Suppressor macrophage treated with lipopolysaccharide for 4 hours (primary cell): ENCODE measurements at places on chromosomes 11 and 22.

- DNase-seq = peak; percentile 93
Observed at GRCh38 chr22:36156515-36157419, 3.8 kb downstream of the APOL3 start.

GRCh38 chr22:17164392-17165024 lies 5.4 kb upstream of the HDHD5 start:
- DNase-seq = no peak

DNA sequence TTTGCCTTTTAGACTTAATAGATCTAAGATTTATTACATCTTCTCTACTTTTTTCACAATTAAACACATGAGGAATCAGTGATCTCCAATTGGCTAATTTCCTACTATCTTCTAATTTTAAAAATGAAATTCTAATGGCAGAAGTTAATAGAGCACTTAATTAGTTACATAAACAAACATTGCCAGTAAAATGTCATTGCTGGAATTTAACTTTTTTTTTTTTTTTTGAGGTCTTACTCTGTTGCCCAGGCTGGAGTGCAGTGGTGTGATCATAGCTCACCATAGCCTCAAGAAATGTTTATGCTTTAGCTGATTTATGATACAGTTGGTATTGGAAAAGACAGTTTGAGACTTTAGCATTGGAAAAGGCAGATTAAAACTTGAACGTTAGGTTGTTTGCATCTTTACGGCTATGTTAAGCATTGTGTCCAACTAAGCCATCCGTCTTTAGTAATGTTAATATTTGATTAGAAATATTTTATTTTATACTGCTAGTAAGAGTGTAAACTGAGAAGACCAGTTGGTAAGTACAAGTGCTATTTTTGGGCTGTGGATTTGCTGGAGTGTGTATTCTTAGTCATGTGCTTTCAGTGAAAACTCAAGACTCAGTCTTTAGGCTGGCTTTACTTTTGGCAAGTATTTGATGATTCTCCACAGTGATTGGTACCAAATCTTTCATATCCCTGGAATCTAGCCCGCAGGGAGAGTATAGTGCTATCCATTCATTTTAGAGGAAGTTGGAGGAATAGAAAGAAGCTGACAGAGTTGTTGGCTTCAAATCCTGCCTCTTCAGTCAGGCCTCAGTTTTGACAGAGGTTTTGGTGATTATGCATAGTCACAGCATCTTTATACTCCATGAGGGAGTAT lies 4.5 kb downstream of the ANO5 start:
- no peak for DNase-seq

GRCh38 chr22:36730176-36730858 lies 26.8 kb upstream of the CACNG2 start:
- no peak for DNase-seq

DNA sequence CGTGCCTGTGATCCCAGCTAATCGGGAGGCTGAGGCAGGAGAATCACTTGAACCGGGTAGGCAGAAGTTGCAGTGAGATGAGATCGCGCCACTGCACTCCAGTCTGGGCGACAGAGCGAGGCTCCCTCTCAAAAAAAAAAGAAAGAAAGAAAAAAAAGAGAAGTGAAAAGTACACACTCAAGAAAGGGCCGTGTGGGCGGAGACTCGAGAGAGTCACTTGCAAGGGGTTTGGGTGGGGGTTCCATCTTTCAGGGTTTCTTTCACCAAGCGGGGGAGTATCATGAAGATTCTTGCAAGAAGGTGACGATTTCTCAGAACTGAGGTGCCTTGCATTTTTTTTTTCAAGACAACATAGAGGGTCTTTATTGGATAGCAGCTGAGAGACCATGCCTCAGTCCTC lies 4.0 kb upstream of the IFITM5 start:
- no peak for DNase-seq

DNA sequence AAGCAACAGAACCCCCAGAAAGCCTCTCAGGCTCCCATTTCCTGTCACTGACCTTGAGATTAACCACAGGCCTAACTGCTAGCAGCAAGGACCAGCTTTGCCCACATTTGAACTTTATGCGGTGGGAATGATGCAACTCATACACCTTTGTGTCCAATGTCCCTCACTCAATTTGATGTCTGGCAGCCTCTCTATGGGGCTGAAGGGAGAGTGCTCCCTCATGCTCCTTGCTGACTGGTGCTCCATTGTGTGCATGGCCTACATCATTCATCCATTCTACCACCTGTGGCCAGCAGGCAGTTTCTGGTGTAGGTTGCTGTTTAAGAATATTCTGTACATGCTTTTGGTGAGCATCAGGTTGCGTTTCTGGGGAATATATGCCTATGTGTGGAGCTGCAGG lies 31.9 kb downstream of the KCNQ1OT1 start:
- DNase-seq = no peak

- peak; percentile 62 for DNase-seq
Observed at GRCh38 chr11:68677432-68677831, 6.9 kb upstream of the GAL start.

DNA sequence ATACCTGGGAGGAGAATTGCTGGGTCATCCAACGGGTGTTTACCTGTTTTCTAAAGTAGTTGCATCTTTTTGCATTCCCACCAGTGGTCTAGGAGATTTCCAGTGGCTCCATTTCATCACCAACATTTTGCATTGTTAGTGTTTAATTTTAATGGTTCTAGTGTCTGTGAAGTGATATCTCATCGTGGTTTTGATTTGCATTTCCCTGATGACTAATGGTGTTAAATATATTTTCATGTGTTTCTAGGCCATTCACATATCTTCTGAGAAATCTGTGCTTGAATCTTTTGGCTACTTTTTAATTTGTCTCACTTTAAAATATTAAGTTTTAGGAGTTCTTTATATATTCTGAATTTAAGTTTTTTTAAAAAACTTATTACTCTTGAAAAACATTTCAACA lies 439.6 kb downstream of the TMEM135 start:
- no peak for DNase-seq

DNA sequence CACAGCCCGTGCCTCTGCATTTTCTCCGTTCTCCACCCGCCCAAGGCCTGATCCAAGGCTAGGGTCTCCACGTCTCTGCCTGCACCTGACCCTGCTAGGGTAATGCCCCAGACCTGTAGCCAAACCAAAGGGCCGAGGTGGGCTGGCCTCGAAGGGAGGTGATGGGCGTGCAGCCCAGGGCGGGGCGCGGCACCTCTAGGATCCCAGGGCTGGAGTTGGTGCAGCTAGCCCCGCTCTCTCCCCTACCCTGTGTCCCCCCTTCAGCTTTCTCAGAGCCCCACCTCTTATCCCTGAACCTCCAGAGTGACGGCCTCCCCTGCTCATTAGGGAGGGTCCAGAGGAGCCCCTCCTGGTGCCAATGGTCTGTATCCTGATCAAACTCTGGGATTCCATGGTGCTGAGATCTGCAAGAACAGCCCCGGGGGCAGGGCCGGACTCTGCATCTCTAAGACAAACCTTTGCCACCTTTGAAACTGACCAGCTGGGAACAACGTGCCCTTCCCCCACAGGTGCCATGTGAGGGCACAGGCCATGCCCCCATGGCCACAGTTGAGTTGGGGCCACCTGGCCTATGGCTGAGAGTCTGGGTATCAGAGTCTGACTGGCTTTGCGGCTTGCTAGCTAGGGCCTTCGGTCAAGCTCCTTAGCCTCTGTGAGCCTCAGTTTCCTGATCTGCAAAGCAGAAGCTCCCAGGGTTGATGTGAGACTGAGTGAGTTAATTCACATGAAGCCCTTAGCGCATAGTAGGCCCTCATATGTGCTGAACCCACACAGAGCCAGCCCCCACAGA lies 23.1 kb upstream of the CBX7 start:
- DNase-seq = no peak

- DNase-seq = no peak
Observed at GRCh38 chr22:29139965-29140782, 65.5 kb upstream of the EMID1 start.
